ENCODE measurements at places on chromosomes 6 and 20.

DNA sequence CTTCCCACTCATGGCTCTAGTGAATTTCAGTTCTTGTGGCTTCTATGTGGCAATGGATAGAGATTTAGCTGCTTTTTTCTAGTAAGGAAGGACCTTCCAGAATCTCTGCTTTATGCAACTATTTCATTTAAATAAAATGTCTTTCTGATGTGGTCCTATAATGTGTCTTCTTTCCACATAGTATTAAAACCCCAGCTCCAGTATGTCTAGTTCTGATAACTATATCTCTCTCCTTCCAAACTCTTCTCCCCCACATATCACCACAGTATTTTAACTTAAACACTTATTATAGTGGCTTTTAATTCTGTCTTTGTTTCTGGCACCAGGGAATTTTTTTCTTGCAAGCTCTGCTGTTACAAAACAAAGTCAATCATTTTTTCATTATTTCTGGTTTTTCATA is 40.6 kb upstream of the SUMO4 start:
- DNase-seq: no peak

DNA sequence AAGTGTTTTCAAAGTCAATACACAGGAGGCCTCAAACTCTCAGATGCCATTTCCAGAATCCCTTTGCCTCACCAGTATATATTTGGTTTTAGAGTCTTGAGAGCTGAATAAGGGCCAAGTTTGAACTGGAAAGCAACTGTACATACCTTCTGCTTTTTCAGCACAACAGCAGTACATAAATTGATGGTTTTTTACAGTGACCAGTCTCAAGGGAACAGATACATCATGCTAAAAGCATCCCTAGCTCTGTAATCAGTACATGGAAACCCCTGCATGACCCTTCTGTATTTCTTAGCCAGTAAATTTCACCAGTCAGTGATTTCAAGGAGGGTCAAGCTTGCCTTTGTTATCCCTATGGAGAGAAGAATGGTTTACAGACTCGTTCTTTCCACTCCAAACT is 40.6 kb upstream of the ECHDC1 start:
- DNase-seq: no peak

DNA sequence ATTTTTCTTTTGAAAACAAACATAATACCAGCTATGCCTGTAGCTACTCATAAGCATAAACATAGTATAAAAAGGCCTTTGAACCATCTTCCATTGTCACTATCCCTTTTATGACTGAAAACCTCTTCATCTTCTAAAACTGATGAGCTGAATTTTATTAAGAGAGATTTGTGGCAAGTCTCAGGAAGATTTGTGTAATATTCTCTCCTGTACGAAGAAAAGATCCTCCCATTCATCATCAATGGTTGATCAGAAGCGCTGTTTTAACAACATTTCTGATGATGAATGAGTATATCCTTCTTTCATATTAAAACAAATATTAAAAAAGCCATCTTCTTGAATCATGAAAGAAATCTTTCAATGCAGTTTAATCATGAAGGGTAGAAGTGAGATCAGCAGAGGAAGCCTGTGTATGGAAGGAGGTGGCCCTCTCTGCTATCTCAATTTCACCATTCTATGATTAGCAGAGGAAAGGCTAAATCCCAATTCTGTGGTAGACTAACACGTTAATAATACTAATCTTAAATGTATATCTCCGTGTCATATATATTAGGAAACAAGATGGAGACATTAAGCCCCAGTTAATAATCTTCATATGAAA is 430.2 kb downstream of the FRK start:
- DNase-seq: no peak

DNA sequence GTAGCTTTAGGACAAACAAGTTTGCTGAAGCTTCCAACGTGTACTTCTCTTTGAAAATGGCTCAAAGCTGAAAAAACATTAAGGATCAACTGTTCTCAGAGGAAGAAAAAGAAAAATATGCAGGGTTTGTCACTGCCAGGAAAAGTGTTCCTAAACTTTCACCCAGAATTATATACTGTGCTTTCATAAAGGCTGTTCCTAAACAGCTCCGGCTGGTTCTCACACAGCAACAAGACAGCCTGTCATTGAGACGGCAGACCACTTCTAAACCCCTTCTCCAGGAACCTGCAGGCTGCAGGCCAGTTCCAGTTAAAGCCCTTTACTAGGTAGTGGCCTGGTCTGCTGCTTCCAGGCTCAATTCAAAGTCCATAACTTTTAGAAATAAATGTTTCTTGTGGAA is 97.4 kb upstream of the SOX4 start:
- no peak for DNase-seq

DNA sequence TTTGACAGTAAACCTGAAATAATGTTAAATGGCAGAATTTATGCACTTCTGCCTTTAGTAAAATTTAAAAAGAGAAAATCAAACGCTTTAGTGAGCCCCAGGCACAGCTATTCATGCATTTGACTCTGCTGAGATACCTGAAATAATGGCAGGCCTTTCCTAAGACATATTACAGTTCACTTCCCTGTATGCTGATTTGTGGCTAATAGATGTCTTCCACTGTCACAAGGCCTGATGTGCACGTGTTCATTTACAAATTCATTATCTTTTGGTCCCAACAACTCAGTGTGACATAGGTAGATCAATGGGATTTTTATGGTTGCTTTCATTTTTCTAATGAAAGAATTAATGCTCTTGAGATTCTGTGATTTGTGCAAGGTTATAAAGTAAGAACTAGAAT is 449.7 kb upstream of the RGS17 start:
- DNase-seq: no peak

GRCh38 chr20:58228103-58228483 is 360 bp downstream of the ANKRD60 start:
- no peak for DNase-seq

DNA sequence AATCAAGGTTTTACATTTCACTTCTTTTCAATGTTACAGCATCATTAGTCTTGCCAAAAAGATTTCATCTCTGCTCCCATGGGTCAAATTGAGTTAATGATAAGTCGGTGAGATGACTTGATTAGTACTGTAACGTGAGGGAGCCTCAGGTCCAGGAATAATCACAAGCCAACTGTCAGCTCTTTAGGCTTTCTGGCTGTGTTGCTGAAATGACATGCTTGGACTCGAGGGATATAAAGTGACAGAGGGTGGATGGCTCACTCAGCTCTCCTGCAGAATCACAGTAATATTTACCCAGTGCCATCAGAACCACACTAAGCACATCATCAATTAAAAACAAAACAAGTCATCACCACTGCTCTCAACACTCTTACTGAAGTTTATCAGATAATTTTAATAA is 196.2 kb upstream of the THEMIS start:
- no peak for DNase-seq

DNA sequence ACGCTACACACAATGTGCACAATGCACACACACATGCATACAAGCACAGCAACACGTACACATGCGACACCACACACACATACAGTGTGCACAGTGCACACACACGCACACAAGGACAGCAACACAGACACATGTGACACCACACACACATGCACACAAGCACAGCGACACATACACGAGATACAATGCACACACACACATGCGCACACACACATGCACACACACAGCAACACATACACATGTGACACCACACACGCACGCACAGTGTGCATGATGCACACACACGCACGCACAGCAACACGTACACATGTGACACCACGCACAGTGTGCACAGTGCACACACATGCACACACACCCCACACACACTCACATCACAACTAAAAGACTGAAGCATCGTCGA is 327.3 kb downstream of the THBS2 start:
- DNase-seq: no peak

GRCh38 chr20:25286917-25287316 is 39.0 kb downstream of the PYGB start:
- no peak for DNase-seq

Measured in activated T-helper 1 cell treated with Interleukin-2 at 50 U/mL for 16 hours (primary cell).